Caco-2 (cell line): ENCODE measurements at places on chromosomes 16 and 17. TPM values are rescaled to one million over a fixed set of nuclear protein-coding genes. Genes with fewer than 3 reads are reported as not detected.
A peak's percentile ranks its signal among the peaks of the same experiment; 100 is the strongest.

DNA sequence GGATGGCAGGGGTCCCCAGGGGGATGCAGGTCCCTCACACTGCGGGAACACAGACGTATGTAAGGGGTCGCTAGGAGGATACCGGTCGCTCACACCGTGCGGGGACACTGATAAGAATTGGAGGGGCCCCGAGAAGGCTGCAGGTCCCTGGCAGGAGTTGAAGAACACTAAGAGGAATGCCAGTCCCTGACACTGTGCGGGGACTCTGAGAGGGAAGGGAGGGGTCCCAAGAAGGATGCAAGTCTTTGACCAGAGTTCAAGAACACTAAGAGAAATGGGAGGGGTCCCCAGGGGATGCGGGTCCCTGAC lies 510 bp downstream of the ERCC4 start:
- H3K4me3 ChIP-seq: peak overlapping the region; percentile 99
- no peaks in the 10 kb centered on the region for H3K27me3 ChIP-seq
- H3K4me1 ChIP-seq: no peaks in the 10 kb centered on the region
- DNase-seq: no peak
- no peaks in the 10 kb centered on the region for H3K36me3 ChIP-seq
- peak overlapping the region; percentile 94 for H3K27ac ChIP-seq

Gene PERCC1
- 2.0 and 2.1 TPM in 2 replicates for total RNA-seq

- no peaks in the 10 kb centered on the region for H3K27me3 ChIP-seq
- no peak overlapping the region for H3K4me3 ChIP-seq
- H3K4me1 ChIP-seq: peaks cover 16% of the 10 kb centered on the region
Observed at GRCh38 chr16:65666132-65666941, 544.5 kb upstream of the CDH11 start.

DNA sequence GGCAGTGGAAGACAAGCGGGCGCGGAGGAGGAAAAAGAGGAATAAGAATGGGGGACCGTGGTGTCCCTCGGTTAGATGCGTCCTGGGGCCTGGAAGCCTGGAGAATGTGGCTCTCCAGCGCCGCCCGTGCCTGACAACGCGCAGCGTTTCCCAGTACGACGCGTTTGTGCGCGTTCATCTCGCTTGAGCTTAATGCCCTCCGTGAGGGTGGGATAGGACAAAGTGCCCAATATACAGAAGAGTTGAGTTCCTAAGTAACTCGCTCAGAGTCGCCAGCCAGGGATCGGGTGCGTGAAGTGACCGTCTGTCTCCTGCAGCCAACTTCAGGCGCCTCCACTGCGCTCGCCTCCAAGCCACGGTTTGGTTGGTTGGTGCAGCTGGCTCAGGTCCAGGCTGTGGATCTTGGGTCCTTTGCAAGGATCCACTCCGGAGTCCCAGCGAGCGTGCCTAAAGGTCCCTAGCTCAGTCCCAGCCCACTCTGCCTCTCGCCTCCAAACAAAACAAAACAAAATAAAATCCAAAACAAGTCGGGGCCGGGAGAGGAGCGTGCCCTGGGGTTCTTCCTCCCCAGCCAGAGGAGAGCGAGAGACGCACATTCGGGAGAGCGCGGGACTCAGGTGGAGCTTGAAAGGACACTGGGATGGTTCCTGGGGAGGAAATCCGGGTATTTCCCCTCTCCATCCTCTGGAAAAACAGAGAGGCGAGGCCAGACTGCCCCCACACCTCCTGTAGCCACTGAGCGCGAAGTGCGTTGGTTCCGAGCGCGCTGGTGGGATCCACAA lies 974 bp downstream of the GALR2 start:
- H3K27me3 ChIP-seq: no peaks in the 10 kb centered on the region; the same call in none of the 2 replicates
- no peak overlapping the region for H3K4me3 ChIP-seq
- peak; percentile 42 for DNase-seq
- 0 out of 2 replicates have a peak, but pooled peaks cover 5% of the 10 kb centered on the region for H3K4me1 ChIP-seq
- no peaks in the 10 kb centered on the region for H3K36me3 ChIP-seq

Gene BICDL2
- total RNA-seq: 10.6 and 11.1 TPM in 2 replicates

DNA sequence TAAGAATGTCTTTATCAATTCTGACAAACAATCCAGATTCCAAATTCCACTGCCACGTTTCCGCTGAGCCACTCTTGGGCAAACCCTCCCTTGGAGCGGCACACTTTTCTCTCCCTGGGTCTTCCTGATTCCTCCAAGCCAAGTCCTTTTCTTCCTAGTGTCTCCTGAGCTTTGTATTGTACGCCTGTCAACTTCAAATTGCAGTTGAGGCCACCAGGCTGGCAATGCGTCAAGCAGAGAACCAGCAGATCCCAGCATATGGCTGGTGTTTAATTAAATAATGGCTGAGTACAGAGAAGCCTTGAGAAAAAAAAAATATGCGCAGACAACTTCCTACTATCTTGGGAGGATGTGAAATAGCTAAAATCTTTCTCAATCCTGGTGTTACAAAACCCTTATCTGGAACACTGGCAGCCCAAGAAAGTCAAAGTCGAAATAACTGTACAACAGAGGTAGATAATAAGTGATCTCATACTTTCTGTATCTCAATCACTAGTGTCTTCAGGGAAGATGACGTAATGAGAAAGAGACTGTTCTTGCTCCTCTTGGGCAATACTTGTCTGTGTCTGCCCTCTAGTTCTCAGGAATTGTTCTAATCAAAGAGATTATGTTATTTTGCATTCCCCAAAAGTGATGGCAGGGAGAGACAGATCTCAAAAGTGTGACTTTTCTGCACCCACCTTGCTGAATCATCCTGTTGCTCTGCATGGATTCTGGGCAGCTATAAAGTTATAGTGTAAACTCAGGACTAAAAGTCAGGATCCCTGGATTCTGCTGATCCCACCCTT lies 15.0 kb downstream of the SMIM36 start:
- H3K4me3 ChIP-seq: no peak overlapping the region
- H3K27me3 ChIP-seq: no peaks in the 10 kb centered on the region
- peak; percentile 63 for DNase-seq
- H3K36me3 ChIP-seq: no peaks in the 10 kb centered on the region

Gene LPO
- total RNA-seq: 0.23 and 0.54 TPM in 2 replicates

DNA sequence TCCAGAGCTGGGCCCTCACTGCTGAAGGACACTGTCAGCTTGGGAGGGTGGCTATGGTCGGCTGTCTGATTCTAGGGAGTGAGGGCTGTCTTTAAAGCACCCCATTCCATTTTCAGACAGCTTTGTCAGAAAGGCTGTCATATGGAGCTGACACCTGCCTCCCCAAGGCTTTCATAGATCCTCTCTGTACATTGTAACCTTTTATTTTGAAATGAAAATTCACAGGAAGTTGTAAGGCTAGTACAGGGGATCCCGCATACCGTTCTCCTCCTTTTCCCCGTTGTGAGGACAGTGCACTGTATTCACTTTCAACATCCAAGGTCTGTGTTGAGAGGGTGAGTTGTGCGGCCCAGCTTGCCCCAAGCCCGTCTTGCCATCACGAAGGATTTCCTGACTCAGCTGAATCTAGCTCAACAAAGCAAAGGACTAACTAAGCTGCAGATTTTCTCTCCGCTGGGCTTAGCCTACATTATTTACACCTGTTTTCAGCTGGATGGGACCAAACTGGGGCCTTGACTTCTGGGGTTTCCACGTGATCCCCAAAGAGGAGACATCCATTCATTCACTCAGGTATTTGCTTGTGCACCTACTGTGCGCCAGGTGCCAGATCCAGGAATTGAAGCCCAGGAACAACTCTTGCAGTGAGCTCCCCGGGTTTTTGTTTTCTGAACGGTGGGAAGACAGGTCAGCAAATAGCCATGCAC lies 5.2 kb upstream of the TMEM235 start:
- H3K4me3 ChIP-seq: no peak overlapping the region
- H3K36me3 ChIP-seq: no peaks in the 10 kb centered on the region
- H3K27me3 ChIP-seq: no peaks in the 10 kb centered on the region
- no peak overlapping the region for H3K27ac ChIP-seq
- no peak for DNase-seq

DNA sequence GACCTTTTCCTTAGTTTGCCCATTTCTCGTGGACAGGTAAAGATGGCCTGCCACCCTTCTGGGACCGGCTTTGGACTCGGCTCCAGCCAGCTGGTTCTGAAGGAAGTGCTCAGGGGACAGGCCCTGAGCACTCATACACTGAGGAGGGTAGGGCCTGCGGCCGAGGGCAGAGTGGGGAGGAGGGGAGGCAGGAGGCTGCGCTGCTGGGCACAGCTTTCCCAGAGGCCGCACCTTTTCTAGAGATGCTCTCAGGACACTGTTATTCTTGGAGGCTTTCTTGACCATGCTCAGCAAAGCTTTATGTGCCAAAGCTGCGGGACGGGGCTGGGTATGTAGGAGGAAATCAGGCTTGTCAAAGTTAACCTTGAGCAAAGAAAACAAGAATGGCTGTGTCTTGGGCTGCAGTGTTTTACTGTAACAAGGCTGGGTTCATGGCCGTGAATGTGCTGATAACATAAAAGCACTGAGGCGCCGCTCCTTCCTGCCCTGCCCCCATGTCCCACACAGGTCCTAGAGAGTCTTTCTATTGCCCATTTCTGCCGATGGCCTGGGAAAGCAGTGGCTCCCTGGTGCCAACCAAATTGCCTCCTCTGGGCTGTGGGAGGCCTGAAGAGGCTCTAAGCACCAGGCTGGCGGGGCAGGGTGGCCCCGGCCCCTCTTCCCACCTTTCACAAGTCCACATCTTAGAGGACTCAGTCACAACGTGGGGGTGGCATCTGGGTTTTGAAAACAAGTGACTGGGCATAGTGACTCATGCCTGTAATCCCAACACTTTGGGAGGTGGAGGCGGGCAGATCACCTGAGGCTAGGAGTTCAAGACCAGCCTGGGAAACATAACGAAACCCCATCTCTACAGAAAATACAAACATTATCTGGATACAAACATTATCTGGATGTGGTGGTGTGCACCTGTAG lies 22.3 kb upstream of the TIMP2 start:
- no peak for DNase-seq
- H3K4me1 ChIP-seq: no peaks in the 10 kb centered on the region
- no peaks in the 10 kb centered on the region for H3K27me3 ChIP-seq
- H3K36me3 ChIP-seq: no peaks in the 10 kb centered on the region
- no peak overlapping the region for H3K4me3 ChIP-seq

DNA sequence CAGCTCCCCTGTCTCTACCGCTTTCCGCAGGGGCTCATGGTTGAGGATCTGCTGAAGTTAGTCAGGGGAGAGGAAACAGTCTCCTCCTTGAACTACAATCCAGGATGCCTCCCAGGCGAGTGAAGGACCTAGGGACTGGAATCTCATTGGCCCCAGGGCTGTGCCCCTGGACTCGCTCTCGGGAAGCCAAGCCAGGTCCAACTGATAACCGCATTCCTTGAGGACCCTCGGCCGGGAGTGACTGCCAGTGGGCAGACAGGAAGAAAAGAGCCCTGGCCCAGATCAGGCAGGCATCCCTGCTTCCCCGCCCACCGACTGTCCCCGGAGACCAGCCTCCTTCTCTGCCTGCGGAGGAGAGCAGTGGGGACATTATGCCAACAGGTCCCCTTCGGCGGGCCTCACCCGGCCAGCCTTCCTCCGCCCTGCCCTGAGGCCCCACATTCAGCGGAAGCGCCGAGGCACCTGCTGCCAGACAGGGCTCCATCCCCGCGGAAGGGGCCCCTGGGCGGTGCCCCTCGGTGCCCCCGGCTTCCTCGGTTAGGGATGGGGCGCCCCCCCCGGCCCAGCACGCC lies 776 bp downstream of the LRRC75A start:
- H3K4me3 ChIP-seq: peak overlapping the region; percentile 59
- DNase-seq: no peak
- H3K36me3 ChIP-seq: no peaks in the 10 kb centered on the region
- H3K4me1 ChIP-seq: peaks cover 27% of the 10 kb centered on the region
- H3K27ac ChIP-seq: no peak overlapping the region

DNA sequence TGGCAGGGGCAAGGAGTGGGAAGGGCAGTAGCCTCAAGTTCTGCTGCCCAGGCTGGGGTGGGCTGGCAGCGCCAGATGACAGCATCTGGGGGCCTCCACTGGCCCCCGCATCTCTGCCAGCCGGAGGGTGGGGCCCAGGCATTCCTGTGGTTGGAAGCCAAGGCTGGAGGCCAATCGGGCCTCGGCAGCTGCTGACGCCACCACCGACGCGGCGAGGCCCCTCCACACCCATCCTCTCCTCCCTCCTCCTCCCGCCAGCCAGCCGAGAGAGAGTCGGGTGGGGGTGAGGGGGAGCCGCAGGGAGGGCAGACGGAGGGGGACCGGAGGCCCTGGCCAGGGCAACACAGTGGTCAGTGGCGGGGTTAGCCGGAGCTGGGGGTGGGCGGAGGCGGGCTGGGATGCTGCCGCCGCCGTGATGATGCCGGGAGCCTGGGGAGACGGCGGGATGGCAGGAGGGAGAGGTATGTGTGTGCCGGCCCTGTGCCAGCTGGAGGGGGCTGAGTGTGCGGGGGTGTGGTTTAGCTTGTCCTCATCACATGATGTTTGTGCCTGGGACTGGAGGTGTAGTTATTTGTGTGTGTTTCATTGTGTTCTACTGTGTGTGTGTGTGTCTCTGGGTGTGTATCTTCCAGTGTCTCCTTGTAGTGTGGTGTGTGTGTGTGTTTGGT lies 36.6 kb downstream of the ARHGAP23 start:
- H3K4me1 ChIP-seq: no peaks in the 10 kb centered on the region
- no peak for DNase-seq
- no peak overlapping the region for H3K27ac ChIP-seq
- no peaks in the 10 kb centered on the region; the same call in 1 of the 2 replicates for H3K36me3 ChIP-seq
- no peaks in the 10 kb centered on the region for H3K27me3 ChIP-seq
- no peak overlapping the region for H3K4me3 ChIP-seq

DNA sequence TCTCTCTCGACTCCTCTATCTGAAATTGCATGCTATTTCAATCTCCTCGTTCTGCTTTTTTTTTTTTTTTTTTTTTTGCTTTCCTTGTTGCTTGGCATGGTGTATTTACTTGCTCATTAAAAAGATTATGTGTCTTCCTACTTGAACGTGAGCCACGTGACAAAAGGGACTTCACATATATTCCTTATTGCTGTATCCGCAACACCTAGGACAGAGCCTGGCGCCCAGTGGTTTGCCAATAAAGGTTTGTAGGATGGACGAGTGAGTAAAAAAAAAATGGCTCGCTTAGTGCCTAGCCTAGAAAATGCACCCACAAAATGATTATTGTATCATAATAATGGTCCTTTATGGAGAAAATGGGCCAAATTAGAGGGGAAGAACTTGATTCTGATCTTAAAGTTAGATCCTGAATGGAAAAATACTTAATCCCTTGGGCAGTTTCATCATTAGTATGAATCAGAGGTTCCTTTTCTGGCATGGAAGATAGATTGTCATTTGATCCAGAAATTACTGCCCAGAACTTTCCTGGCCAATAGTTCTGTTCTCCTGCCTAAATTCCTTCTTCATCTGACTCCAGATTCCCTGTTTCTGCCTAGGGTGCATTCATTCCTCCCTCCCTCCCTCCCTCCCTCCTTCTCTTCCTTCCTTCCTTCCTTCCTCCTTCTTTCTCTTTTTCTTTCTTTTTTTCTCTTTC lies 13.6 kb upstream of the TMEM220 start:
- no peak overlapping the region for H3K4me3 ChIP-seq
- DNase-seq: no peak
- H3K4me1 ChIP-seq: no peaks in the 10 kb centered on the region
- no peaks in the 10 kb centered on the region for H3K27me3 ChIP-seq
- no peaks in the 10 kb centered on the region for H3K36me3 ChIP-seq
- H3K27ac ChIP-seq: no peak overlapping the region

Gene SPIRE2
- total RNA-seq: 29.6 and 31.3 TPM in 2 replicates
